ENCODE measurements at places on chromosomes 2 and 18. TPM values are rescaled to one million over a fixed set of nuclear protein-coding genes. Genes with fewer than 3 reads are reported as not detected.

The GPR55 gene
- total RNA-seq, result not detected

The CXCR1 gene
- total RNA-seq, result 1.8 TPM

The POTEI gene
- total RNA-seq, result 0.26 TPM

The MC4R gene
- total RNA-seq, result not detected

The AP1S3 gene
- 0.91 TPM for total RNA-seq

The GULP1 gene
- total RNA-seq, result 74.8 TPM

The CERS6 gene
- 10.6 TPM for total RNA-seq

The KCNS3 gene
- 13.7 TPM for total RNA-seq

The WNT6 gene
- total RNA-seq, result 2.1 TPM

The TWIST2 gene
- total RNA-seq, result 16.4 TPM

The MERTK gene
- total RNA-seq, result 29.7 TPM

DNA sequence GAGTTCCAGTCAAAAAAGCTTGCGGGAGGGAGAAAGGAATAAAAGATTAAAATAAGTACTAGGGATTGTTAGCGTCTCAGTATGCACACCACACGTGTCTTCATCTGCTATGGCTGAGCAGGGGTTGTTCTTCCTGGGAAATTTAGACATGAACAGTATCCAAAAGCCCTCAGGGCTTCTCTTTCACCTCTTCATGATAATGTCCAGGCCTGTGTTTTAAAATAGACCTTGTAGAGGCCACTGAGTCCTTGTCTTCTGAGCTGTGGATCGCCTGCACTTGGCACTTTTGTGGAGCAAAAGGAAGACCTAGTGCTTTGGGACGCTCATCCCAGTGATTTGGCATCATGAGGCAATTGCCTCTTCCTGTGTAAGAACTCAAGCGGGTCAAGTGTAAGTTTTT, 52.4 kb downstream of the CFAP221 start:
- no peak for DNase-seq

DNA sequence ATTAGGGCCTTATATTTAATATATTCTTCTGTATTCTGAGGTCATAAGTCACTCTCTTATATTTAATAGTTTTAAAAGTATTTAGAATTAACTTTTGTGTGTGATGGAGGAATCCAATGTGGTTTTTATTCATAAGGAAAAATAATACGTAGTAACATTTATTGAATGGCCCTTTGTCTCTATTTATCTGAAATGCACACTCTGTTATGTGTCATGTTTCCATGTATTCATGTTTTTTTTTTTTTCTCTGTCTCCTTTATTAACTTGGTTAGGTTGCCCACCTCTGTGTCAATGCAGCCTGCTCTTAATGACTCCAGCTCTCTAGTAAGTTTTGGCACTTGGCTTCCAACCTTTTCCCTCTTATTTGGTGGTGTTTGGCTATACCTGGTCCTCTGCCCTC, 33.8 kb downstream of the RNF144A start:
- no peak for DNase-seq

- DNase-seq, result no peak
These were observed 60.1 kb downstream of the TGIF1 start for GRCh38 chr18:3510024-3510423.

- DNase-seq, result no peak
These were observed 23.3 kb downstream of the MAP3K19 start for GRCh38 chr2:135023886-135024485.

- DNase-seq, result no peak
These were observed 578.6 kb upstream of the RAB6C start for GRCh38 chr2:129400826-129401225.

- no peak for DNase-seq
These were observed 40.4 kb upstream of the RBM44 start for GRCh38 chr2:237758185-237758584.

DNA sequence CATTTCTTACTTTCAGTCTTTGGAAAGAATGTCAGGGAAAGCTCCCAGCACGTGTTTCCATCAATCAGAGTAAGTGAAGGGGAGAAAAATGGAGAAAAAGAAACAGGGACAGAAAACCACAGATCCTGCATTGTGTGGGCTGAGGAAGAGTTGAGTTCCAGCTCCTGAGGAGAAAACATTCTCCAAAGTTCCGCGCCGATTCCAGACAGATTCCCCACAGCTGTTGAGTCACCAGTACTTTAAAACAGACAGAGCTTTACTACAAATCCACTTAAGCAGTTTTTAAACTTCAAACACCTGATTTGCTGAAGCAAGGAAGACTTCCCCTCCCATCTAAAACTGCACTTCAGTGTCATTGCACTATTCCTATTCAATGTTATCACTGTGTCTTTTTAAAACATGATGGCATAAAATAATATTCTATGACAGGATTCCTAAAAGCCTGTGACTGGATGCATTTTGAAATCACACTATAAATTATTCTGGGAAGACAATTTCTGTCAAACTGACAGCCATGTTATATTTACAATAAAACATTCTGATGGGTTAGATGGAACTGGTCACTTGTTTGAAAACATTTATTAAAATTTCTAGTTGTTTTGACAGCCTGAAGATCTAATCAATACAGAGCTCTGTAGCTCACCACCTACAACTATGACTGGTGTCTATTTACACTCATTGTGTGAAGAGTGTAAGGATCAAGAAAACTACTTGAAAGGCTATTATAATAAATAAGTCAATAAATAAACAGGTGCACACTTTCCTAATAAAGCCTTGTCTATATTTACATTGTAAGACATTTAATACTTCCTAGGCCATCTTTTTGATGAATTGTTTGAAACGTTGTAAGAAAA, 40.9 kb downstream of the TCF4 start:
- no peak for DNase-seq

GRCh38 chr2:115739574-115739973, 1297.1 kb downstream of the DPP10 start:
- no peak for DNase-seq

DNA sequence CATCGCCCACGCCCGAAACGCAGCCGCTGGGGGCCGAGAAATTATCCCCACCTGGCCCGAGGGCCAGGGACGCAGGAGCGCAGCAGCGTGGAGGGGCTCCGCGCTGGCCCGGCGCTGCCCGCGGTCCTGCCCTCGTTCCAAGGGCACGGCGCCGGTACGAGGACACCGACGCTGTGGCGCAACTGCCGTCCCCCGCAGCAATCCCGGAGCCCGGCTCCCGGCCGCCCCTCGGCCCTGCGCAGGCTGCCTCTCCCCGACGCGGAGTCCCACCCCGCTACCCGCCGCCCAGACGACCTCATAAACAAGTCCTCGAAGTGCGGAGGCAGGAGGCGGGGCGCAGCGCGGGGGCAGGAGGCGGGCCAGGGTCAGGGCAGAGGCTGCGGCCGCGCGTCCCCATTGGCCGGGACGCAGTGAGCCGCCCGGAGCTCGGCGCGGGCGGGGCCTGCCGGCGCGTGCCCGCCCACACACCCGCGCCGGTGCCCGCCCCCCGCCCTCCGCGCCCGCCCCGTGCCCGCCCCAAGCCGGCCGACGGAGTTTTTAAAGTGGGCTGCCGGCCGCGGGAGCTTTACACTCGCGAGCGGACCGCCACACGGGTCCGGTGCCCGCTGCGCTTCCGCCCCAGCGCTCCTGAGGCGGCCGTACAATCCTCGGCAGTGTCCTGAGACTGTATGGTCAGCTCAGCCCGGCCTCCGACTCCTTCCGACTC, at the start of gene EPAS1:
EPAS1 (plus strand) TSS at position 568 of the 706 bp plus-strand sequence. CDS start 505 bp downstream, outside the sequence.
- DNase-seq, result peak; percentile 98

- no peak for DNase-seq
These were observed 21.7 kb downstream of the ZNF638 start for GRCh38 chr2:71353248-71353647.

- peak; percentile 43 for DNase-seq
These were observed 118.0 kb upstream of the HS6ST1 start for GRCh38 chr2:128436479-128437203.

GRCh38 chr2:159903443-159904126, 105.6 kb upstream of the CD302 start:
- DNase-seq, result no peak

DNA sequence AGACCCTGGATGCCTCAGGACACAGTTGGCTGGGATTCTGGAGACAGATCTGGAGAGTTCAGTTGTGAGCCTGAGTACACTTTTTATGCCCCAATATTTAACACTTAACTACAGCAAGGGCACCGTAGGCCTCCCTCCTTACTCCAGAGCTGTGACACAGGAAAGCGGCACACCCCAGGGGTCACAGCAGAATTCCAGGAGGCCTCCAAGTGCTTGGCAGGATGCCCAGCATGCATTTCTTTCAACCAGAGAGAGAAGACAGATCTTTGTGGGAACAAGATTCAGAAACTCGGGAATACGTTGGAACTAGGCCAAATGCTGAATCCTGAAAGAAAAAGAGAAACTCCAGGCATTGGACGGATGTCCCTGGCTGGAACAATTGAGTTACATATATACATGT, 199.2 kb upstream of the NT5C1B start:
- DNase-seq, result peak; percentile 49

- DNase-seq, result no peak
These were observed 96.3 kb downstream of the XRCC5 start for GRCh38 chr2:216205486-216205885.

GRCh38 chr2:224366267-224366844, 35.6 kb downstream of the FAM124B start:
- DNase-seq, result no peak

DNA sequence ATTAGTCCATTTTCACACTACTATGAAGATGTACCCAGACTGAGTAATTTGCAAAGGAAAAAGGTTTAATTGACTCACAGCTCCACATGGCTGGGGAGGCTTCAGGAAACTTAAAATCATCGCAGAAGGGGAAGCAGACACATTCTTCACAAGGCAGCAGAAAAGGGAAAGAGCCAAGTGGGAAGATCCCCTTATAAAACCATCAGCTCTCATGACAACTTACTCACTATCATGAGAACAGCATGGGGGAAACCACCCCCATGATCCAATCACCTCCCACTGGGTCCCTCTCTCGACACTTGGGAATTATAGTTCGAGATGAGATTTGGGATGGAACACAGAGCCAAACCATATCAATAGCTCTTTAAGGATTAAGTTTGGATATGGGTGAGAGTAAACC, 246.1 kb upstream of the CYRIA start:
- no peak for DNase-seq

DNA sequence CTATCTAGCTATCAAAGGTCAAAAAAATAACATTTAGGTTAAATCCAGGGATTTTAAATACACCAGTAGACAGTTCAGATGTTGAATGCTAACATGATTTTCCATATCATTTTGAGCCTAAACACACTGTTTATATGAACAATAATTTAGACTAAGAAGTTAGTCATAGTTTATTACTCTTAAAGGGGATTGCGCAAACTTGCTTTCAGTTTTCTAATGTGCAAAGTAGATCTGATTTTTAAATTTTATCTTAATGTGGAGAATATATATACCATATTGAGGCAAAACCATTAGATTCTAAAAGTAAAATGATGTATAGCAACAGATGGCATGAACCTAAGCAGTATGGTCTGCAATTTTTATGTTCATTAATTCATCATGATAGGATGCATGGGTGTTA, 76.6 kb downstream of the CDH7 start:
- no peak for DNase-seq

GRCh38 chr2:159454185-159454584, 162.2 kb downstream of the BAZ2B start:
- DNase-seq, result no peak

- peak; percentile 53 for DNase-seq
These were observed 59.3 kb upstream of the ALPP start for GRCh38 chr2:232319067-232319802.

GRCh38 chr2:241121008-241121407, 18.9 kb upstream of the MTERF4 start:
- no peak for DNase-seq

DNA sequence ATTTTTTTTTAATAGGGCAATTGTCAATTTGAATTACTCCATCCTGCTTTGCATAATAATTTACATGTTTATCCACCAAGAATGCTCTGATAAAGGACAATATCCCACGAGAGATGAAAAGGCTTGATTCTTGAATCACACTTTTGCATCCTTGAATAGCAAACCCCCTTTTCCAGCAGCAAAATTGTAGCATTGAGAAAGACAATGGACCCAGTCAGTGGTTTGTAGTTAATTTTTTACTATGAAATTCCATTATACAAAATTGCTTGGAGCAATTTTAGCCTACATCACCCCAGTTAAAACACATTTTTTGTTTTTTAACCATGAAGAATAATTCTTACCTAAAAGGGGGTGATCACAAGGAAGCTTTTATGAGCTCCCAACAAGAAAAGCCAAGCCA, 255.1 kb downstream of the RND3 start:
- DNase-seq, result no peak

GRCh38 chr2:18849841-18850578, 260.6 kb upstream of the NT5C1B start:
- no peak for DNase-seq

GRCh38 chr2:183148955-183149354, 24.7 kb downstream of the NUP35 start:
- no peak for DNase-seq

- DNase-seq, result no peak
These were observed 73.8 kb downstream of the ZNF385B start for GRCh38 chr2:179787601-179788000.

DNA sequence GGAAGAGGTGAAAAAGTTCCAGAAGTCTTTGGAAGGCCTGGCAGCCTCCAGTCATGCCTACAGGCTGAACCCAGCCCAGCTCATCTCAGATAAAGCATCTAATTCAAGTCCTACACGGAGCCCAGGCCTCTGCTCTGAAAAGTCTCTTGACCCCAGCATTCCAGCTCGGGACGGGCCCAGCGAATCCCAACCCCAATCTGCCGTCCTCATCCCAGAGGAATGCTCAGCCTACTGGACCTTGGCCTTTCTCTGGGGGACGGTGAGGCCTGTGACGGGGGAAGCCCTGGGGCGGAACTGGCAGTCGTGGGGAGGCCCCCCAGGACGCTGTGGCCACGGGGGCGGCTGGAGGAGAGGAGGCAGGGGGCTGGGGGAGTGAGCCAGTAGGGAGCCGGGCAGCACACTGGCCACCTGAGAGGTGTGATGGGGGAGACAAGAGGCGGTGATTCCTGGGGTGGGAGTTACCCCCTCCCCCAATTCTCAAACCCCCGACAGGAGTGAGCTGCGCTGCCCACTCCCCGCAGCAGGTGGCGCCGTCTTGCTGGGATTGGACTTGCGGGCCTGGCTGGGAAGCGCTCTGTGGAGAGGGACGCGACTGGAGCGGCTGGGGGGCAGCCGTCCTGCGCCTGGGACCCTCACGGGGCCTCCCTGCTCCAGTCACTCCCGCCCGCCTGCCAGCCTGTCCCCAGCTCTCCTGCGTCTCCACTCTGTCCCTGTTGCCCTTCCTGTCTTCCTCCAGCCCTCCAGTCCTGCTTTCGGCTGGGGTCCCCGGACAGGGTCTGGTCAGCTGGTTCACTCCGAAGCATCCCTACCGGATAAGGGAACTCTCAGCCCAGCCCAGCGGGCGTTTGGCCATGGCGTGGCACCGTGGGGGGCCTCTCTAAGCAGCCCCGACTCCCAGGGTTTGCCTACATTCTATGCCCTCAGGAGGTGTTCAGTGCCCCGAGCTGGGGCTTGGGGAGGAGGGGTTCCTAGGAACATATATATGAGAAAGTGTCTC, 182.6 kb upstream of the HAAO start:
- peak; percentile 93 for DNase-seq

GRCh38 chr18:10139783-10140410, 226.1 kb downstream of the VAPA start:
- no peak for DNase-seq

DNA sequence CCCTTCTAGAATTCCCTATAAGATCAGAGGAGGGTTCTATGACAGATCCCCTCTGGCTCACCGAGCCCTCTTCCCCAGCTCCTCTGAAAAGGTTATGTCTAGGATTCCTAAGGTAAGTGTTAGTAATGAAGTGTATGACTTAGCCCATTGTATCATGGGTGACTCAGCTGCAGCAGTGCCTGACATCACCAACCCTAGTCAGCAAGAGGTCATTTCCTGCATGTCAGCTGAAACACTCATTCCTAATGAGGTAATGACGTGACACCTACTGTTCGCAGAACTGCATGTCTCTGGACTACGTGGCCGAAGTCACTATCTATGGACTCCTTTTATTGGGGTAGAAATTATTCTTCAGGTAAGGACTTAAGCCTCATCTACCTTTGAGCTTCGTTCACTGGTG, 196.1 kb upstream of the MYT1L start:
- no peak for DNase-seq

Measured in aorta (tissue), 5 donors.